Esophagus squamous epithelium (tissue), 5 donors: ENCODE measurements at places on chromosomes 4 and X.

DNA sequence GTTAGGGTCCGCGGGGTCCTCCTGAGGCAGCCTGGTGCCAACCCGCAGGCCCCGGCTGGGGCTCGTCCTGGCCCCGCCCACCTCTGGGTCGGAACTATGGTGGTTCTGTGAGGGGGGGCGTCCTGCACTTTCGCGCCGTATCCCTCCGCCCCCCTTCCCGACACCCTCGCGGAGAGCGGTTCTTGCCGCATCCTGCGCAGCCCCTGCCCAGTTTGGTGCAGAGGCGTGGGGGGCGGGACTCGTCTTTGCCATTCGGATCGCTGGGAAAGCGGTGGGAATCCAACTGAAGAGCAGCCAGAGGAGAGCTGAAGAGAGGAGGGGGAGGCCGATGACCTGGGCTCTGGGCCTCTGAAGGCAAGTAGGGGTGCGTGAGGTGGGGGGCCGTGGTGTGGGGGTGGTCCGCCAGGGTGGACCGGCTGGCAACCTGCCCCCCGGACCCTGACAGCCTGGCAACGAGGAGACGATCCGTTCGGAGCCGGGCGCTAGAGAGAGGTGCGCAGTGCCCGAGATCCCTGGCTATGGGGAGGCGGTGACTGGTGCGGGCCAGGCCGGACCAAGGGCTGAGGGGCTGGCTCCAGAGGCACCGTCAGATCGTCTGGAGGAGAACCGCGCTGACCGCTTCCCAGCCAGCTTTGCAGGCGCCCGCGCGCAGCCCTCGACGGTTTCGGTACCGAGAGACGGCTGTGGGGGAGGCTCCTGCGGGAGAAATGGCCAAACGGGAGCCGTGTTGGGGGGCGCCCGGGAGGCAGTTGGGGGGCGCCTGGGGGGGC lies at the start of gene GPRASP1:
Gene GPRASP1, plus strand, starts transcription at position 242 of the 770 bp plus-strand sequence. CDS start 2,431 bp downstream, outside the sequence.
- peak; percentile 9 for DNase-seq

- no peak for DNase-seq
Measured at GRCh38 chrX:81082649-81083048, 119.1 kb downstream of the HMGN5 start.

- no peak for DNase-seq
Measured at GRCh38 chrX:30910124-30910860, 21.2 kb upstream of the TAB3 start.

GRCh38 chr4:98585596-98585995 lies 72.8 kb downstream of the TSPAN5 start:
- DNase-seq, result no peak

- DNase-seq, result no peak
Measured at GRCh38 chr4:38785041-38785790, 2.4 kb upstream of the TLR10 start.

DNA sequence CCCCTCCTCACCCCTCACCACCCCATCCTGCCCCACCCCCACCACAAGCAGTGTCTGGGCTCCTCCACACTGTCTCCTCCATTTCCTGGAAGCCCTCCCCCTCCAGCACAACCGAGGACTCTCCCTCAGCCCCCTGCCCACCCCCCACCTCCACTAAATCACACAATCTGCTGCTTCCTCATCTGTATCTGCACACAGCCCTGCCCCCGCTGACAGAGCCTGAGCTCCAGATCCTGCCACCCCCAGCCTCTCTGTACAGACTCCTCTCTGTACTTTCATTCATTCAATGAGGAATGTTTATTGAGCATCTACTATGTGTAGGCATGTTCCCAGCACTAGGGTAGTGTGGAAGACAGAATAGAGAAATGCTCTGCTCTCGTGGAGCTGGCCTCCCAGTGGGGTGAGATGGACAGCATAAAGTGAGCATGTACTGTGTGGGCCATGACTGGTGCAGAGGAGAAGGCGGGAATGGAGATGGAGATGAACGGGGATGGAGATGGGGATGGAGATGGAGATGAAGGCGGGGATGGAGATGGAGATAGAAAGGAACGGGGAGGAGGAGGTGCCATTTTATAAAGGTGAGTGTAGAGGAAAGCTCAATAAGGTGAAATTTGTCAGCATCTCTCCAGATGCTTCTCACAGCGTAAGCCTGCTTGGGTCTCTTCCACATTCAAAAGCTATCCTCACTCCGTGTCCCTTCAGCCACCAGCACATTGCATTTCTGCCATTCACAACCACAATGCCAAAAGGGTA lies 2.5 kb upstream of the PPP2R2C start:
- no peak for DNase-seq

GRCh38 chrX:134894373-134894895 lies 96.4 kb upstream of the SMIM10 start:
- no peak for DNase-seq

DNA sequence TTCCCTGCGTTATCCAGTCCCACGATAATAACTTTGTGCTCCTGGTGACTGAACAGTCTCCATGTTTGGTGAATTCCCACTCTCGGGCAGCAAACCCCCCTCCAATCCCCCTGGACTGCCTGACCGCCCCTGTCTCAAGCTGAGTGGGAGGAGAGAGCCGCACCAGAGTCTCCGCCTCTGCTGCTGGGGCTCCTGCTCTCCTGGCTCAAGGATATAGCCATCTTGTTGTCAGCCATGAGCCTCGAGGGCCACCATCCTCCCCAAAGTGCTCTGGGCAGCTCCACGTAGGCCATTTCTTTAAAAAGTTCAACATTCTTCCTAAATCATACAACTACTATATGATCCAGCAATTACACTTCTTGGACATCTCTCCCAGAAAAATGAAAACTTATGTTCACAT lies 49.3 kb upstream of the PGRMC1 start:
- DNase-seq, result no peak

- DNase-seq, result no peak
Measured at GRCh38 chrX:131317326-131317725, 28.2 kb upstream of the IGSF1 start.

- DNase-seq, result no peak
Measured at GRCh38 chr4:111510535-111510934, 634.7 kb upstream of the FAM241A start.

DNA sequence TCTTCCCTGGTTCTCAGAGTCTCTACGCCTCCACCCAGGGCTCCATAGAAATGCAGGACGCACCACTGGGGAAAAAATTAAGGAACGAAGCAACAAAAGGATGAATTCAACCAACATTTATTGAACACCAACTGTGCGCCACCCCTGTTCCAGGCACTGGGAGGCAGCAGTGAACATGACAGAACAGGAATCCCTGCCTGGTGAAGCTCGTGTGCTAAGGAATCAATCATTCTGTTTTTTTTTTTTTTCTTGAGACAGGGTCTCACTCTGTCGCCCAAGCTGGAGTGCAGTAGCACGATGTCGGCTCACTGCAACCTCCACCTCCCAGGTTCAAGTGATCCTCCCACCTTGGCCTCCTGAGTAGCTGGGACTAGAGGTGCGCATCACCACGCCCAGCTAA lies 1.9 kb upstream of the FTSJ1 start:
- no peak for DNase-seq

DNA sequence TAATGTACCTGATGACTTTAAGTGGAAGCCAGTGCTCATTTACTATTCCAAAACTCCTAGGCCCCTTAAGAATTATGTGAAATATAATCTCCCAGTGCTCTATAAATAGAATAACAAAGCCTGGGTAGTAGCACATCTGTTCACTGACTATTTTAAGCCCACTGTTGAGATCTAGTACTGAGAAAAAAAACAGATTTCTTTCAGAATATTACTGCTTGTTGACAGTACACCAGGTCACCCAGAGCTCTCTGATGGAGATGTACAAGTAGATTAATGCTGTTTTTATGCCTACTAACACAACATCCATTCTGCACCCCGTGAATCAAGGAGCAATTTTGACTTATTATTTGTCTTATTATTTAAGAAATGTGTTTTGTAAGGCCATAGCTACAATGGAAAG lies 75.7 kb downstream of the FAM47C start:
- DNase-seq, result no peak

- no peak for DNase-seq
Measured at GRCh38 chr4:8914461-8915171, 43.0 kb upstream of the HMX1 start.

- DNase-seq, result no peak
Measured at GRCh38 chr4:76420762-76421581, at the start of gene CCDC158. Gene CCDC158 (minus strand): TSS chr4:76421141. CDS start chr4:76403207, 17,934 bp downstream.
